ENCODE measurements at places on chromosomes 13 and 19. TPM values are rescaled to one million over a fixed set of nuclear protein-coding genes. Genes with fewer than 3 reads are reported as not detected.

- DNase-seq = no peak
These were observed 5.0 kb downstream of the VSTM2B start for GRCh38 chr19:29530540-29531457.

- DNase-seq = no peak
These were observed 522.0 kb upstream of the ATXN8OS start for GRCh38 chr13:69585656-69586055.

GRCh38 chr19:27735314-27735713, 1477.6 kb downstream of the UQCRFS1 start:
- no peak for DNase-seq

GRCh38 chr13:25604106-25604505, 232.3 kb downstream of the ATP8A2 start:
- DNase-seq = no peak

SIGLEC12 gene
- not detected for total RNA-seq

- DNase-seq = peak; percentile 31
These were observed 34.4 kb downstream of the CCDC70 start for GRCh38 chr13:51895906-51896888.

DIRAS1 gene
- 1.2 TPM for total RNA-seq

NTF4 gene
- total RNA-seq = not detected

IZUMO1 gene
- total RNA-seq = not detected

GRCh38 chr19:28705008-28705407, 507.9 kb downstream of the UQCRFS1 start:
- peak; percentile 28 for DNase-seq

CCL25 gene
- not detected for total RNA-seq

Data from M059J (cell line).